ENCODE measurements at places on chromosomes 7 and 10.

DNA sequence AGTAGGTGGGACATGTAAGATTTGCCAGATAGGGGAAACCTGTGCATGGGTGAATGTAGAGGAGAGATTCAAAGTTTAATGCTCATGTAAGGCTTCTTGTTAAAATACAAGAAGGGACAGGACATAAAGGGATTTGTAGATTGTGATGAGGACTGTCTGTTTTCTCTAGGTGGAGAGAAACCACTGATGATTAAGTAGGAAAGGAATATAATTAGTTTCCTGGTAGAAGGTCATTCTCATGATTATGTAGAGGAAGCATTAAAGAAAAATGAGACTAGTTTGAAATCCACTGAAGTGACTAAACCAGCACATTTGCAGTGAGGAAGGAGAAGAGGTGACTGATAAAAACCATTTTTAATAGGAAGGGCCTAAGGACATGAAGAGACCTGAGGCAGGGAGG lies 19.6 kb upstream of the MACC1 start:
- peak; percentile 35 for DNase-seq

- DNase-seq, result peak; percentile 28
Observed at GRCh38 chr10:103278862-103279298, 1.9 kb downstream of the INA start.

- DNase-seq, result peak; percentile 59
Observed at GRCh38 chr10:119643306-119644204, 7.6 kb upstream of the BAG3 start.

DNA sequence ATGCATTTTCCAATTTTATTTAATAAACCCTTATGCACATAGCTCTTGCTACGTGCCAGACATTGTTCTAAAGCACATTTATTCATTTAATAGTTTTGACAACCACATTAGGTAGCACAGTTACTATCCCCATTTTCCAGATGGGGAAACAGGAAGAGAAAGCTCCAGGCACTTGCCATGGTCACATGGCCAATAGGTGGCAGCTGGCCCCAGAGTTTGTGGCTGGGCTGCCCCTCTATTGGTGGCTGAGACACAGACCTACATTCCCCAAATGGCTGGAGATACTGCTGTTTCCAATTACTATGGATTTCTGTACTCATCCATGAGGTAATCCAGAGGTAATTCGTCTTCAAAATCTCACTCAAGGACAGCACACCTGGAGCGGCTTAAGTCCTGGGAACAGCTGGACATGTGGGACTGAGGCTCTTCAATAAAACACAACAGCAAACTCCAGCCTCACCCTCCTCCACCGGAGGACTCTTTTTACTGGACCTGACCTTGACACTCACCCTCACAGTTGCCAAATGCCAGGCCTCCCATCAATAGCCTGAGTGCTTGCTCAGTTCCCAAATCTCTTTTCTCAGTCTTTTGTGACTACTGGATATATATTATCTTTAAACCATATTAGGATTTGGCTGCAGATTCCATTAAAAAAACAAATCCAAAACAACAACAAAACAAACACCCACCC lies 106.1 kb downstream of the CLEC2L start:
- no peak for DNase-seq

DNA sequence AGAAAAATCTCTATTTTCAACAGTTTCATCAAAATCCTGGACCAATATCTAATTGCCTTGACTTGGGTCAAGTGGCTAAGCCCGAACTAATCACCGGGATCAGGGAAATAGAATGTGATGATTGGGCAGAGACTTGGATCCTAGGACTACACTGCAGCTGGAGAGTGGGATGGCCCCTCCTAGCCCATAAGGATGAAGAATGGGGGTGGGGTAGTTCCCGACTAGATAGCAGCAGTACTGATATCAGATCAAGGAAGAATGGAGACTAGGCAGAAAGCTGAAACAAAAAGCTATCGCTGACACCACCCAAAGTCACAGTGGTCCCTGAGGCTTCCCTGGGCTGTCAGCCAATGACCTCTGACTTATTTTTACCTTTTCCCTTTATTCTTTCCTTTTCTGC lies 160.4 kb upstream of the PHYHIPL start:
- no peak for DNase-seq

GRCh38 chr10:52491246-52491995 lies 177.3 kb downstream of the DKK1 start:
- peak; percentile 74 for DNase-seq

DNA sequence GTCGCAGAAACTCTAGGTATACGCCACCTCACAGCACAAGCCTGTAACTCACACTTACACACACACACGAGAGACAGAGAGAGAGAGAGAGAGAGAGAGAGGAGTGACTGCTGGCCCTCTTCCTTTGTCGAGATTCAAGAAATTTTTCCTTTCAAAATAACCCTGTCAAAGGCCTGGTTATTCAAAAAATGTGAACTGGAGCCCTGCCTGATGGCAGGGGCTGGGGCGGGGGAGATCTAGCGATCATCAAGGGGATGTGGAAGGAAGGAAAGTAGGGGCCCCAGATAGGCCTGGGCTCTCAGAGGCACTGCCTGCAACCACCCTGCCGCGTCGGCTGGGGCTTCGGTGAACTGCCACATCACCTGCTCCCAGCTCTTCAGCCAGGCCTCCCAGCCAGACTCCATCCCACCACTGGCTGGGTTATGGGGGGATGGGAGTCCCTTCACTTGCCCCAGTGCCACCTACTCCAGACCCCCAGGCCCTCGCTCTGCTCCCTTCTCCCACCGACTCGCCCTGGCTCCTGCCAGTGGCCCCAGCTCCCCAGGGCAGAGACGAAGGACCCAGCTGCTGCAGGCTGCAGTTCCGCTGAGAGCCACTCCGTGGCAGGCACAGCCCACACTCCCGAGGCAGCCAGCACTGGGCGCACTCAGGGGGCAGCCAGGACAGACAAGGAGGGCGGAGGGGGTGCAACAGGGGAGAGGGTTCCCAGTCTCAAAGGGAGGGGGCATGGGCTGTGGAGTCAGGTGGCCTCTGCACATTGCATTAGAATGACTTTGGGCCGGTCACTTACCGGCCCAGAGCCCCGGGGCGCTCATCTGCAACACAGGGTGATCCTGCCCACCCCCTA lies 15.3 kb downstream of the KCNH2 start:
- DNase-seq, result peak; percentile 23

DNA sequence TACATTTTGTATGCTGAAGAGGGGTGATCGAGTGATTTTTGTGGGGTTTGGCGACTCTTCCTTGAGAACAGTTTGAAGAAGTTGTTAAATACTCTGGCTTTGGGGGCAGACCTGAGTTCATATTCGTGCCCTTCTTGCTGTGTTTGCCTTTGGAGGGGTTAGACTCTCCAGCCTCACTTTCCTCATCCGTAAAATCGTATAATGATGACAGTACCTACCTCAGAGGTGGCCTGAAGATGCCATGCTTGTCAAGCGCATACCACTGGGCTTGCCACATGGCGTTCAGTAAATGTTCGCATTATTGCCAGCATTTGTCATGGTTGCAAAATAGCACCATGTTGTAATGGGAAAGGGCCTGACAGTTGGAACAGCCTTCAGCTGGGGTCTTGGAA lies 1.3 kb downstream of the STK17A start:
- DNase-seq, result peak; percentile 75

- peak; percentile 15 for DNase-seq
Observed at GRCh38 chr10:103192089-103192450, 1.0 kb downstream of the NT5C2 start.

DNA sequence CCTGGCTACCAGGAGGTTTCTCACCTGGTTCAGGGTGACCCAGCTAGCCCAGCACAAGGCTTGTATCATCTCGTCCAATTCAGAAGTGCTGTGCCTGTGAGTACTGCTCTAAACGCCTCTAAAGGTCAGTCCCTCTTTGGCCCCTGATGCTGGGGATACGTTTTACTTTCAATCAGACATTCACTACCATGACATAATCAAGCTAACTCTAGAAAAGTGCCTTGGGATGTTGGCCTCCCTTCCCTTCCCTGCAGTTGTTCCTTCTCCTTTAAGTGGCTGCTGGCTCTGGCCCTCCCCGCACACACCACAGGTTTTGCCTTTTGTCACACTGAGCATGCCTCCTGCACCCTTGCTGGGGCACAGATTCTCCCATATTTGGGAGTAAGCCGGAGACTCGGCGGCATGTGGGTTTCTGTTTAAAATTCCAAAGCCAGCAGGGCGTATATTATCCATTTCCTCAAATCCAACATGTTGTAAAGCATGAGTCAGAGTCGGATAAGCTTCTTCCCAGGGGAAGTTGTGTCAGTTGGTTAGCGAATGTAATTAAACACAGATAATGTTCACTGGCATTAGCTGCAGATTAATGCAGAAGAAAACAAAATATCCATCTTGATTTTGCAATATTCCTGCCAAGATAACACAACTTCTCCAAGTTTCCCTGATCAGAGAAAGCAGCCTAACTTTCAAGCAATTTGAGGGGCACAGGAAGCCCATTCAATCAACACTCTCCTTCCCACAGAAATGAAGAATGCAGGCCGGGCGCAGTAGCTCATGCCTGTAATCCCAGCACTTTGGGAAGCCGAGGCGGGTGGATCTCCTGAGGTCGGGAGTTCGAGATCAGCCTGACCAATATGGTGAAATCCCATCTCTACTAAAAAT lies 31.8 kb upstream of the VCL start:
- peak; percentile 100 for DNase-seq

- peak; percentile 28 for DNase-seq
Observed at GRCh38 chr10:44397476-44398225, 12.8 kb upstream of the CXCL12 start.

DNA sequence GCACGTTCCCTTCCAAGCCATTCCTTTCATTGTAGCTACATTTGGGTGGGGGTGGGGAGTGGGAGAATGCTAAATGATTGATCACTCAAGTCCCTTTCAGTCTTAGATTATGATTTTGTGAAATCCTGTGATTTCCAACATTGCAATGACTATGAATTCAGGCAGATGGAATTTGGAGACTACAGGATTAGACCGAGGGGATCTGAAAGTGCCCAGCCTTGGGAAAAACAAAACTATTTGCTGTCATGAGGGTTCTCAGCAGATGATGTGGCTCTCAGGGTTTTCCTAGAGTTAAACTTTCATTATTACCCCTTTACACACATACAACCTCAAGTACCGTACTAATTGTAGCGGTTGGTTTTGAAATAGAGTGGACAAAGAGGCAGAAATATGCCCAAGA lies 4.7 kb downstream of the MACROH2A2 start:
- DNase-seq, result no peak

- no peak for DNase-seq
Observed at GRCh38 chr7:16123117-16123770, 298.1 kb downstream of the CRPPA start.

GRCh38 chr10:929960-930624 lies 1.4 kb downstream of the LARP4B start:
- no peak for DNase-seq

DNA sequence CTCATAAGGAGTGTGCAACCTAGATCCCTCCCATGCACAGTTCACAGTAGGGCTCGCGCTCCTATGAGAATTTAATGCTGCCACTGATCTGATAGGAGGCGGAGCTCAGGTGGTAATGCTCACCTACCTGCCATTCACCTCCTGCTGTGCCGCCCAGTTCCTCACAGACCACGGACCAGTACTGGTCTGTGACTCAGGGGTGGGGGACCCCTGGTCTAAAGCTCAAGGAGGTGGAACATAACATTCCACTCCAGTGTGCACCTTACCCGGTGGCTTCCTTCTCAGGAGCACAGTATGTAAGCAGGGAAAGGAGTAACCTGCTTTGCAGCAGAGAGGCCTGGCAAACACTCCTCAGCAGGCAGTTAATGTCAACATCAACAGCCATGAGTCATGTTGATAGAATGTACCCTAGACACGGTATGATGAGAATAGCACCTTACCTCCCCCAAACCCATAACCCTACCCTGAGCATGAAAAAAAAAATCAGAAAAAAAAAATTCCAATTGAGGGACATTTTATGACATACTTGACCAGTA lies 273.5 kb downstream of the FGFR2 start:
- DNase-seq, result no peak

GRCh38 chr7:104254696-104255095 lies 46.9 kb upstream of the ORC5 start:
- DNase-seq, result no peak

All from EL (cell line).